ENCODE measurements at places on chromosomes 11 and 22.
A peak's percentile ranks its signal among the peaks of the same experiment; 100 is the strongest.

- DNase-seq, result no peak
Observed at GRCh38 chr11:114148013-114148382, 88.5 kb downstream of the ZBTB16 start.

DNA sequence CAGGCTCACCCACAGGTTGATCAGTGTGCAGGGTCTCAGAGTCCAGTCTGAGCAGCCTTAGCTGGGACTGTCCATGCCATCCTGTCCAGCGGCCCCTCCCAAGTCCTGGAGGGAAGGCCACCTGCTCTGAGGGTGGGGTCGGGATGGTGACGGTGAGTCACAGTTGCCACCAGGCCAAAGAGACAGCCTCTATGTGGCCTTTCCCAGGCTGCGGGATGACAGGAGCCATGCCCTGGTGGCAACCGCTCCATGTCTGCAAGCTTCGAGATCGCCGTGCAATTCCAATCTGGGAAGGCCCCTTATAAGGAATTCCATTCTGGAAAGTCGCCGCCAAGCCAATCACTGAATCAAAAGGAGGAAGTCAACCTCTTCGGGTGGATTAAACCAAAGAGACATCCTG lies 47.5 kb downstream of the RTL6 start:
- DNase-seq, result no peak

DNA sequence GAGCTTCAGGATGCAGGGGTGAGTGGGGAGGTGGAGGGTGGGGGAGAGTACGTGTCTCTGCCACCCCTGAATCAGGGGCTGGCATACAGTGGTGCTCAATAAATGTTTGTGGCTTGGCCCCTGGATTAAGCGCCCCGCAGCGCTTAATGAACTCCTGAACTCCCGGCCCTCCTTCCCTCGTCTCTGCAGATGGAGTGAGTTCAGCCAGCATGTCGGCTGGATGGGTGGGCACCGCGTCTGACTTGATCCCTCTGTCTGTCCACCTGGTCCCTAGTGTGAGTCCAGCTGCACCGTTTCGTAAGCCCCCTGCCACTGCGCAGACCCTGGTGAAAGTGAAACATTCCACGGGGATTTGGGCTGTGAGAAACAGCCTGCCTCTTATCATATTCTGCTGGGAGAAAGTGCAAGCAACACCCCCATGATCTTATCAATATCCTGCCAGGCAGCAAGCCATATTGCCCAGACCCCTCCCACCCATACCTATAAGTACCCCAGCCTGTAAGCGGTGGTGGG lies 12.0 kb upstream of the MRGPRD start:
- DNase-seq, result no peak

DNA sequence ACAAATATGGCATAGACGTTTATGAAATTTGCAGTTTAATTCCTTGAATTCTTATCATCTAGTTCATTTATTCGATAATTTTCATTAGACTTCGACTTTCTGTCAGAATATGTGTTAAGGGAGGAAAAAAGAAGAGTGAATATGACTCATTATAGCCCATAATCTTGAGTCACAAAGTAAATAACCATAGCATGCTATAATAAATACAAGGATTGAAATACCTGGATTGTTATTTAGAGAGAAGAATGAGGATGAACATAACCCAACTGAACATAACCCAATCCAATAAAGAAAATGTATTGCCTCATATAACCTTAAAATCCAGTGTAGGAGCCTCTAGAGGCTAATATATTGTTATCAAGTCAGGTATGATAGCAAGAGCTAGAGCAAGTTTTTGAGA lies 1858.3 kb upstream of the RAG2 start:
- DNase-seq, result no peak

DNA sequence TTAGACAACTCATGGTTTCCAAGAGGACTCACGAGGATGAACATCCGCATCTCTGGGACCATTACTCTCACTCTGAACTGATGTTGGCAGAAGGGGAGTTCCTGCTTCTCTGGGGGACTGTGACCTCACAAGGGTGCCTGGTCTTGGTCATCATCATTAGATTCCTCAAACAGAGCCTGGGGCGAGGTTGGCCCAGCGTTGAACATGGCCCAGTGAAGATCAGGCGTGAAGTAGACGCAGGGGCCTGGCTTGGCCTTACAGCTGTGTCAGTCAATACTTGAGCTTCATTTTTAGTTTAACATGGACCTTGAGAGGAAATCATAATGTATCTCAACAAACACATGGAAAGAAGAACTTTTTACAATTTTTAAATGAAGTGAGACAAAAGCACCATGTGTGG lies 617.1 kb downstream of the BRD1 start:
- DNase-seq, result no peak

- DNase-seq, result peak; percentile 32
Observed at GRCh38 chr22:50146439-50147238, 23.9 kb upstream of the PANX2 start.

- no peak for DNase-seq
Observed at GRCh38 chr22:33781411-33781810, 138.9 kb downstream of the LARGE1 start.

GRCh38 chr11:11244470-11245080 lies 108.5 kb downstream of the CSNK2A3 start:
- DNase-seq, result no peak

DNA sequence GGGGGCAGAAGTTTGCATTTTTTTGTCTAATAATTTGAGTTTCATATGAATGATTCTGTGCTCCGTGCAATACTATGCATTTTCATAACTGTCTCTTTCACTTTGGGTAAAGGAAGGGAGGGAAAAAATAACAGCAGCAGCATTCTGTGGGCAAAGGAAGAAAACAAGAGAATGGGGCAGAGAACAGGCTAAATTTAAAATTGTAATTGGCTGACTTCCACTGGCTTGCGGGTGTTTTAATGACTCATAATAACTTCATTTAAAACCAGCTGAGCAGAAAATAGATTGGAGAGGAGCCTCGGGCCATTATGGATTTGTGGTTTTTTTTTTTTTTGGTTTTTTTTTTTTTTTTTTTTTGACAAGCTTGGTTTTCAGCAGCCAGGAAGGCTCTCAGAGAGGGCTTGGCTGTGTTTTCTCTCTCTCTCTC lies 107.4 kb downstream of the ZBTB16 start:
- DNase-seq, result peak; percentile 19

DNA sequence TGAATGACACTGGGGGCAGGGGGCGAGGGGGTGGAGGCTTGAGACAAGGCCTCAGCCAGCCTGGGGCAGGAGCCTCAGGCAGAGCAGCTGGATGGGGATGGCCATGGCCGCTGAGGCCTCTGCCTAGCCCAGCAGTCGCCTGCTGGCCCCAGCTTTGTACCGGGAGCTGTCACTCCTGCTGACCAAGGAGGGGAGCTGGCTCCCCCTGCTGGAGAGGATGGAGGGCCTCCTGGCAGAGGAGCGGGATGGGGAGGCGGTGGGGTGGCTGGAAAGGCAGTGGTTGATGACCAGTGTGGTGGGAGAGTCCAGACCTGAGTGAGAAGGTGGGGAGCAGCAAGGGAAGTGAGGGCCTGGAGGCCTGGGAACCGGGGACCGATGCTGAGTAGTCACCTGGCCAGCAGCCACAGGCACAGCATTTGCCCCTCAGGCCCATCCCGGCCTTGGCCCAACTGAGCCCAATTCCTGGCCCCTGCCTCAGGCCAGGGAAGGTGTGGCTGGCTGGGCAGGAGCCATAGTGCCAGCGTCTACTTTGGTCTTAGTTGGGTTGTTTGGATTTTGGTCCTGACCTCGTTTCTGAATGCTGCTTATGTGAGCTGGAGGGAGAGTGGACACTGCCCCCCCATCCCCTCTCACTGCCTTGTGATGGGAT lies 6.0 kb upstream of the SUSD2 start:
- DNase-seq, result peak; percentile 87

DNA sequence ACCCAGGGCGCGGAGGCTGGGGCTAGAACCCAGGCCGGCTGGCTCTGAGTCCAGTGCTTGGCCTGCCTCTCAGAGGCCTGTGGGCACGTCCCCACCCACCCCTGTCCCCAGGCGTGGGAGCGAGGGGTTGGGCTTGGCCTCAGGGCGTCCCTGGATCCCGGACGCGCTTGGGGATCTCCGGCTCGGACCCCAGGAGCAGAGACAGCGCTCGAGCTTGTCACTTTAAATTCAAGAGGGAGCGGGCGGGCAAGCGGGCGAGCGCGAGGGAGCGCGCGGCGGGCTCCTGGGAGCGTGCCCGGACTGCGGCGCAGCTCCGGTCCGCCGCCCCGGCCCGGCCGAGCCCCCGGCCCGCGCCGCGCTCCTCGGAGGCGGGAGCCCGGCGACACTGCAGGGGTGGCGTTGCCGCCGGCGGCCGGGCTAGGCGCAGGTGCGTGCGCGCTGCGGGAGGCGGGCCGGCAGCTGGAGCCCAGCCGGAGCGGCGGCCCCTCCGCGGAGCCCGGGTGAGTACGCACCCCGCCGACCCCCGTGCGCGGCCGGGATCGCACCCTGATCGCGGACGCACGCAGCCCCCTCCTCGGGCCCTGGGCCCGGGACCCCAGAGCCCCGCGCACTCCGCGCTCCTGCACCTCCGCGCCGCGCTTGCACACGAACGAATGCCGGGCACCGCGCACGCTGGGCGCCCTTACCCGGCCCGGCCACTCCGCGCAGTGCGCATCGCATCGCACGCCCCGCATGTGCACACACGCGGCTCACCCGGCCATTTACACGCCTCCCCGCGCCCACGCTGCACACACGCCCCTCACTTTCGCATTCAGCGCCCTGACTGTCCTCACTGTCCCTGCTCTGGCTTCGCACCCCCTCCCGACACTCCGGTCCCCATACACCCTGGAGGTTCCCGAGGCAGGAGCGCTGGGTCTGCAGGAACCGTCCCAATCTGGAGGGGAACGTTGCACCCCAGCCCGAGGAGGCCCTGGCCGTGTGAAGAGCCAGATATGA lies at the start of gene SYT12:
SYT12 (plus strand) TSS at position 174 of the 996 bp plus-strand sequence. CDS start 7,011 bp downstream, outside the sequence.
- DNase-seq, result peak; percentile 30

- no peak for DNase-seq
Observed at GRCh38 chr11:112745973-112746372, 215.2 kb upstream of the NCAM1 start.

- DNase-seq, result no peak
Observed at GRCh38 chr11:78651136-78651775, 76.6 kb upstream of the NARS2 start.

DNA sequence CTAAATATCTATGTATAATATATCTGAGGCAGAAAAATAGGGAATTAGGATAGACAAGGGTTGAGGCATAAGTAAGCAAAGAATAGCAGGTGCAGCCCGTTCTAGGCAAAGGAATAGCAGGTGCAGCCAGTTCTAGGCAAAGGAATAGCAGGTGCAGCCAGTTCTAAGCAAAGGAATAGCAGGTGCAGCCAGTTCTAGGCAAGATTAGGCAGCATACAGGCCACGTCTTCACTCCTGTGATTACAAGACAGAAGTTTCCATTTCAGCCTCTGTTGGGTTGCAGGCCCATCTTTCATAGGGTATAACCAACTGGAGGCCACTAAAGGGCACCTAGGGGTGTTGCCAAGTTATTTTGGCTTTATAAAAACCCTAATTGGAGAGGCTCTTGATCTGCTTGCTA lies 28.8 kb upstream of the CHORDC1 start:
- no peak for DNase-seq

GRCh38 chr11:134678744-134679143 lies 266.7 kb upstream of the B3GAT1 start:
- DNase-seq, result no peak

DNA sequence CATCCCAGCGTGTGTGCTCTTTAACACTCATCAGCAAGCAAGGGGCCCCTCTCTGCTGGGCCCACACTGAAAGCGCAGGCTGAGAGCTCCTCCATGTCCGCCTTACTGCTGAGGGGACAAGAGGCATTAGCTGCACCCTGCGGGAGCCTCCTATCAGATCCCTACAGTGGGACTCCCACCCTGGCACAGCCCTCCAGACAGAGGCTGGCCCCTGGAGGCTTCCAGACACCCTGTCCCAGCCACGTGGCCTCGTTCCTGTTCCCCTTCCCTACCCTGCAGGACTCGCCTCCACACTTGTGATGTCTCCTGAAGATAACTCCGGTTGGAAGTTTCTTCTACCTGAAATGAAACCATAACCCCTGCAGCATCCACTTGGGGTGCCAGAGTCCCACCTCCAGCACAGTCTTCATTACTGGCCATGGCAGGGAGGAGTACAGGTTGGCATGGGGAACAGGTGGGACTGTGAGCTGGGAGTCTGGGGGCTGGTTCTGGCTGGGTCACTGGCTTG lies 5.0 kb upstream of the SH3BP1 start:
- no peak for DNase-seq

GRCh38 chr11:45580399-45580798 lies 85.0 kb downstream of the CHST1 start:
- DNase-seq, result no peak

- DNase-seq, result no peak
Observed at GRCh38 chr11:131734871-131735270, 364.5 kb downstream of the NTM start.

All from suppressor macrophage treated with lipopolysaccharide for 4 hours (primary cell).